ENCODE measurements at places on chromosomes 6 and 20.

GRCh38 chr20:5714261-5715041 lies 35.8 kb upstream of the SHLD1 start:
- DNase-seq: peak; percentile 96

DNA sequence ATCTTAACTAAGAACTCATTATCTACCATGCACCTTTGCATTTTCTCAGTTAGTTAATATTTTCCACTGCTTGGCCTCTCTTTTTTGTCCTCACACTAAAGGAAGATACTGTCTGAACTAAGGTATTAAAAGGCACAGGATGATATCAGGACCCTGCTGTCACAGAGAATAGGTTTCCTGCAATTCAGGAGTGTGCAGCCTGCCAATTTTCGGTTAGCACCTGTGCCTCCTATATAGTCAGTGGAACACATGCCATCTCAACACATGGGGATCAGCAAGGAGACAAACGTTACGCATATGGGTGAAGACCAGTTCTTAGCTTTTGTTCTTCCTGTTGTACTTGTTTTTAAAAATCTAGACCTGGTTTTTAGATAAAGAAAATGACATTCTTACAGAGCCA lies 71.0 kb downstream of the FUT9 start:
- no peak for DNase-seq

DNA sequence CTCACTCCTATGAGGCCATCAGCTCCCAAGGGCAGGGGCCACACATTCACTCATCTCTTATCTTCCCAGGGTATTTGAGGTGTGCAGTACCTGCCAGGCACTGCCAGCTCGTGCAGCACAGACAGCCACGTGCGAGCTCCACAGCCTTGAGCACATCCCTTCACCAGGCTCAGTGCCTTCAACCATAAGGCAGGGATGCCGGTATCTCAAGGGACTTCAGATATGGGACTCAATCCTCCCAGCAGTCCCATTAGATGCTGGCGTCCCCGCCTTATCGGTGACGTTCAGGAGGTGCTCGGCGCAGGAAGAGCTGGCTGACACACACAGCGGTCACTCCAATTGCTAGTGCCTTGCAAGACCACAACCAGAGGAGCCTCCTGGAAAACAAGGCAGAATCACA lies 47.0 kb downstream of the EZR start:
- no peak for DNase-seq

DNA sequence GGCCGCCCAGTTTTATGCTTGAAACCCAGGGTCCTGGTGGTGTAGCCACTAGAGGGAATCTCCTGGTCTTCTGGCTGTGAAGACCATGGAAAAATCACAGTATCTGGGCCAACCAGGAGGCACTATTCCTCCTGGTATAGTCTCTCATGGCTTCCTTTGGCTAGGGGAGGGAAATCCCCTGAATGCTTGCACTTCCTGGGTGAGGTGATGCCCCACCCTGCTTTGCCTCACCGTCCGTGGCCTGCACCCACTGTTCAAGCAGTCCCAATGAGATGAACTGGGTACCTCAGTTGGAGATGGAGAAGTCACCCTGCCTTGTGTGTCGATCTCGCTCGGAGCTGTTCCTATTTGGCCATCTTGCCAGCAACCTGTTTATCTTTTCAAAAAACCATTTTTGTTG lies 10.1 kb upstream of the ZNF337 start:
- DNase-seq: peak; percentile 57

DNA sequence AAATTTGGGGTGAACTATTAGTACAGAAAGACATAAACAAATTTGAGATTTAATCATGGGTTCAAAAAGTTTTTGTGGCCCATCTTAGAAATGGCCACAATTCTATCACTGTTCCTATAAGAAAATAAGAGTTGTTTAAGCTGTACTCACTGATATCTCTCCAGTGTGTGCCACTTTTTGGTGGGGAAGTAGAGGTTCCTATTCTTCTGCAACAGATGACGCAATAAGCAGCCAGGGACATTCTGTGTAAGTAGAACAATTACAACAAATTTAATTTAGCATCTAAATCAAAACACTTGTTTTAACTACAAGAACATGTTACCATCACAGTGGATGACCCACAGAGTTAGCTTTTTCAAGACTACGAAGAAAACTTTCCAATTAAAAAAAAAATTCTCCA lies 9.9 kb downstream of the SERAC1 start:
- no peak for DNase-seq

- no peak for DNase-seq
Observed at GRCh38 chr6:157861184-157861583, 38.1 kb downstream of the SNX9 start.

GRCh38 chr6:37819802-37820717 lies 533 bp downstream of the ZFAND3 start:
- DNase-seq: peak; percentile 39

GRCh38 chr20:25699914-25700313 lies 3.3 kb upstream of the ZNF337 start:
- DNase-seq: no peak

DNA sequence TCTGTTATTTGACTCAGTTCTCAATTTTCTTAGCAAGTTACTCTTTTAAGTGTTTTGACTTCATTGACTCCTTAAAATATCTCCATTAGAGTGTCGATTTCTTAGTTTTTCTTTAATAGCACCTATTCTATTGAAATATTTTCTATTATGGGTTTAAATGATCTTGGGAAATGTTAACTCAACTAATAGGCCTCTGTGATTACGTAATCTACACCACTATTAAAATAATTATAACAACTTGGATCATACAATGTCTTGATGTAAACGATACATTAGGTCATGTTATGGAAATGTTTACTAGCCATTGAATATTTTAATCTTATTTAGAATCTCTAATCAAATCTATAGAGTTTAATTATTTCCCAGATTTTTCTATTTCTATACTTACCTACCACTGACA lies 550.0 kb downstream of the EYS start:
- DNase-seq: no peak

- DNase-seq: no peak
Observed at GRCh38 chr6:85579581-85579980, 14.1 kb downstream of the SNX14 start.

DNA sequence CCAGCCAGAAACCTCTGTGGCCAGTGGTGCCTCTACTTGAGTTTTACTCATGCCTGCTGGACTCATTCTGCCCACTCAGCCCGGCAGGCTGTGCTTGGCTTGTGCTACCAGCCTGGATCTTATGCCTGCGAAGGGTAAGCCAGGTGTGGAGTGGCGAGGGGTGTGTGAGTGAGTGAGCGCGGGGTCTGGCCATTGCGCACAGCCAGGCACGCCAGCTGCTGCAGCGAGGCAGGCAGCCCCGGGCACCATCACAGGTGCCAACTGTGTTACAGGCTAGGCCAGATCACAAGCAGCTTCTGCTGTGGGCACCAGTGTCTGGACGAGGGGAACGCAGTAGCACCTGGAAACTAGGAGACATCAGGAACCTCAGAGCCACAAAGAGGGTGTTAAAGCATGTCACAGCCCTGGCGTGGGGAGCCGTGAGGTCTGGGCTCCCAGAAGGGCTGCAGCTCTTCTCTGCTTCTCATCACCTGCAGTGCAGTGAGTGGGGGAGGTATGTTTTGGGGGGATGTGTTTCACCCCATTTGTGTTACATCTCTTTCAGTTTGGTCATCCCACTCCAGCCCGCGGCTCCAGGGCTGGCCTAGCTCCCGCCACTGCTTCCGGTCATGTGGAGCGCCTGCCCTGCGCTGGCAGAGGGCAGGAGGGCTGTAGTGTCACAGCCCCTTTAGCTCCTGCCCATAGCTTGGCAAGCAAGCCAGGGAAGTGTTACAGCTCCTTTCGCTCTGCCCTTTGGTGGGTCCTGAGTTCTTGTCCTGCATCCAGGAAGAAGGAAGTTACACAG lies 379.7 kb upstream of the IMPG1 start:
- no peak for DNase-seq

DNA sequence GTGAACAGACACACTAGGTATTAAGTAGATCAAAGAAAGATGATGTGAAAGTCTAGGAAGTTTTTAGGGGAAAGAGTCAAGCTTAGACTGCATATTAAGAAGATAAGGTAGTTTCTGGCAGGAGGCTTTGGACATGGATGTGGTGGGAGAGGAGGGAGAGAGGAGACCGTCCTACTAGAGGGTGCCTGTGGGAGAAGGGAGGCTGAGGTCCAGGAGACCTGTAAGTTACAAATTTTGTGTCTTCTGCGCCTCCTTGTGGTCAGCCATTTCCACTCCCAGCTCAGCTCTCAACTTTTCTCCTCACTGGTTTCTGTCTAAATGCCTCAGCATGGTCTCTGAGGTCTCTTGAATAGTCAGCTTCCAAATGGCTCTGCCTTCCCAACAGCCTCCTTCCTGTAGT lies 193.5 kb downstream of the UNC5CL start:
- no peak for DNase-seq

DNA sequence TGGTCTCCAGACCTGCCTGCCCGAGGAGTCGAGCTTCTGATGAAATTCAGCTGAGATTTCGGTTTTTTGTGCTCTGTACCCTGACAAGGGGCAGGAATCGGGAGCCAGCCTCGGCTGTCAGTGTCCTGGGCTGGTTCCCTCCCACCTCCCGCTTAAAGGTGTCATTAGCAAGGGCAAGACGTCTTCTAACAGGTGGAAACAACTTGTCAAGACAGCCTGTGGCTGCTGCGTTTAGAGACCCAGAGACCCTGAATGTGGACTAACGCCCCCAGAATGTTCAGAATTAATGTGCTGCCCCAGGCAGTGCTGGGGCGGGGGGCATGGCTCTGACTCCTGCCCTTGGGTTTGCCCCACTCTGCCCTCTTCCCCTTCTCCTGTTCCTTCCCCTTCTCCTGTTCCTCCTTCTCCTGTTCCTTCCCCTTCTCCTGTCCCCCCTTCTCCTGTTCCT lies 69.7 kb downstream of the PHACTR3 start:
- DNase-seq: no peak

- DNase-seq: no peak
Observed at GRCh38 chr6:31228476-31228875, 43.4 kb downstream of the HLA-C start.

DNA sequence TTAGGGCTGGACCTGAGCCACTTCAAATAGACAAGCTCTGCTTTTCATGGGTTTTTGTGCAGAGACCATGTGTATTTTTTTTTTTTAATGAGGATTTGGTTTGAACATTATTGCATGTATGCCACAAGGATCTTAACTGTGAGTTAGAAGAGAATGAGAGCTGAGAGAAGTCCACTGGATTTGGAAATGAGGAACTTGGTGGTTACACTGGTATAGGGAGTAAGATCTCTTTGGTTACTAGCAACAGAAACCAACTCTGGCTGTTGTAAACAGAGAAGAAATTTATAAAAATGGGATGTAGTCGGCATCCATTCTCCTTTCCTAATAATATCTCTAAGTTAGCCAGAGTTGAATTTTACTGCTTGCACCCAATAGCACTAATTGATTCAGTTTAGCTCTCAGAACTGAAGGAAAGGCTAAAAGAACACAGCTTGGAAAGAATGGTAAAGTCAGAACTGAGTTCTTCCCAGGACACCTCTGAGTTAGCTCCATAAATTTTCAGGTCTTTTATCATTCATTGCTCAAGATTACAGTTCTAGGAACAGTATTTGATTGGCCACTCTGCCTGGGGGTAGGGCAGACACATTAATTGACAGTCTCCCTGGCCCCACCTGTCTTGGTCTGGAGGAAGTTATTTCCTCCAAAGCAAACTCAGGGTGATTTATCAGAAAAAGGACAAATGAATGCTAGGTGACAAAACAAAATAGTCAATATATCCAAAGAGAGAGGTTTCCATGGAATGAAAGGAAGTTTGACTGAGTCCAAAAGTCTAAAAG lies 3.9 kb upstream of the WFDC2 start:
- DNase-seq: no peak

DNA sequence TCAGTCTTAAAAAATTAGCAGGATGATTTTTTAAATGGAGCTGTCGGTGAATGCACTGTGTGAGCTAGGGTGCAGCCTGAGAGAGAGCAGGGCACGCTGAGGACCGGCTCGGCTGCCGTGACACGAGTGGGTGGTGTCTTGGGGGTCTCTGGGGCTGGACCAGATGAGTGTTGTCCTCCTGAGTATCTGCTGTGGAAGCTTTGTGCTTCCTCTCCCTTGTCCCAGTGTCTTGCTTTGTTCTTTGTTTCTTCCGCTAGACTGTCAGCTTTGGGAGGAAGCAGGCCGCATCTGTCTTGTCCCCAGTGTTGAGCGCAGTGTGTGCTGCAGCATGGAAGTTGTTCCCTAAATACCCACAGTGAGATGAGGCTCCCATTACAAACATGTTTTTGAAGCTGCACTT lies 89.4 kb downstream of the RTN4IP1 start:
- DNase-seq: no peak

- no peak for DNase-seq
Observed at GRCh38 chr20:10654630-10655029, 19.2 kb downstream of the JAG1 start.

GRCh38 chr20:61970357-61970756 lies 95.3 kb downstream of the TAF4 start:
- no peak for DNase-seq

DNA sequence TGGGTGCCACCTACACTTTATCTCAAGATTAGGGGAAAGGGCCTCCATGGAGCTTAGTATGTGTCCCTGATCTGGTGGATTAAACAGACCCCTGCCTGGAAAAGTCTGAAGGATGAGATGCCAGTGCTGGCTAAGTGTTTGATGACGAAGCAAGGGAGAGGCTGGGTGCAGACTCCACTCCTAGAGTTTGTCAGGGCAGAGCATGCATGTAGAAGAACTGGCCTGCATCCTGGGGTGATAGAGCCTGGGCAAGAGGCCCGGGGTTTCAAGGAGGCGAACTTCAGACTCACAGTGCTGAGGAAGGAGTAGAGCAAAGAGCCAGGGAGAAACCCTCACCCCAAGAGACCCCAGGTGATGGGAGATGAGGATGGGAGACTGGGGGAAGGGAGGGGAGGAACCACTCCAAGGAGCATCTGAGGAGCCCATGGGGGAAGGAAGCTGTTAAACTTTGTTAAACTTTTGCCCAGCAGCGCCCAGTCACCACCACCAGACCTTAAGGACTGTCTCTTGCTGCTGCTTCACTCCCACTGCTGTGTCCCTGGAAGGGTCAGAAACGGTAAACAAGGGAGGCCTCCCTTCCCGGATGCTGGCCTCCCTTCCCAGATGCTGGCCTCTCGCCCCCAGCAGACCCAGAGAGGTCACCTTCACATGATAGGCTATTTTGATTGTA lies 61.6 kb downstream of the RPRD1B start:
- no peak for DNase-seq

DNA sequence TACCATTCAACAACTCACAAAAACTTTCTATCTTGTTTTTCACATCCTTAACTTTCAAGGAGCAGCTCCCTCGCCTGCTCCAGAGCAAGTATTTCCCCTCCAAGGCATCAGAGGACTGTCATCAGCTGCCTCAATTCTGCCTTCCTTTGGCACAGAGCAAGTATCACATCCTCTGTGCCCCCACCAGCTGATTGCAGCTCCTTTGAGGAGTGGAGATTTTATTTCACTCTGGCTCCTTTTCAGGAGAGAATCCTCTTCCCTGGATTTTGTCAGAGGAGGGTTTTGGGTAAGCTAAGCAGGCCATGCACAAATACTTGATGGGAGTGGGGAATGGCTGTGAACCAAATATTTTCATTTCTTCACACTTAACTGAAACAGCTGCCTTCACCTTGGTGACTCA lies 610.5 kb upstream of the FLRT3 start:
- DNase-seq: no peak

DNA sequence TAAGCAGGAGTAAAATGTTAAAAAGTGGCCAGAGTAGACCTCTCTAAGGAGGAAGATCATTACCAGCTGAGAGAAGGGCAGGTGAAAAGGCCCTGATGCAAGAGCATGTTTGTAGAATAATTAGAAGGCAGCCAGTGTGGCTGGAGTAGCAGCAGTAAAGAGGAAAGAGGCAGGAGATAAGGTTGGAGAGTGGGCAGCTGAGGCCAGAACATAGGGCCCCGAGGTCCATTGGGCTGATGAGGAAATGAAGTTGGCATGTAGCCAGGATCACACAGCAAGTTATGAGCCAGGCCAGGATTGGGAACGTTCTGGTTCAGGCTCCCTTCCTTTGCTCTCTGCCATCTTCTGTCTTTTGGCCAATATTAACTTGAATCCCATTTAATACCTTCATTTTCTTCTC lies 51.6 kb downstream of the RALY start:
- no peak for DNase-seq

Measured in CD4-positive, alpha-beta T cell treated with Interleukin-15 for 4 hours (primary cell).